ENCODE measurements at places on chromosomes 6 and 20.

DNA sequence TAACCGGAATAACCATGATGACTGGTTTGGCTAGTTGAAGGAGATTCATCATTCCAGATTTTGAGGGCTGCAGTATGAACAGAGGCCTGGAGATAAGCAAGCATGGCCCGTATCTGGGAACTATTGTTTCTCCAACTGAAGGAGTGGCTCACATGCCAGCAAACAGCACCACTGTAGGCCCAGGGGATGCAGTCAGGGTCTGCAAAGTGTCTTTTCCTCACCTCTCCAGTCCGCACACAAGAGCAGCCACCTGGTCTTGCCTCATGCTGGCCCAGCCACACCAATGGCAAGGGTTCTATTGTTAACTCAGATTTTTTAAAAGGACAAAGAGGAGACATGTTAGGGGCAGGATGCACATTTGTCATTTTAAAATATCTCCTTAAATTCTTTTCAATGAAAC lies 55.1 kb downstream of the KIZ start:
- no peak for DNase-seq

- peak; percentile 70 for DNase-seq
Measured at GRCh38 chr6:108650325-108650724, 89.6 kb downstream of the FOXO3 start.

DNA sequence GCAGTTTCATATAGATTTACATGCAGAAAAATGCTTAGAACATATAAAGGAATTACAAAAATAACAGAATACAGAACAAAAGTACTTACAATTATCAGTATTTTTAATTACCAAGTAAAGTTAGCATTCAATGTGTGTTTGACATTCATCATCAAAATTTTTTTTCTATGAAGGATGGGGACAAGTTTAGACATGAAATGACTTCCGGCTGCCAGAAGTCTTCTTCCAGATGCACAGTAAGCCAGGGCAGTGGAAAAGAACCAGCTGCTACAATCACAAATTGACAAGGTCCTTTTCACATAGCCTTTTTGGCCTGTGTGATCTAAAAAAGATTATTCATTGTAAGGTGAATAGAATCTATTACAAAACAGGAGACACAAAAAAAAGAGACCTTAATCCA lies 73.8 kb downstream of the HUS1B start:
- no peak for DNase-seq

DNA sequence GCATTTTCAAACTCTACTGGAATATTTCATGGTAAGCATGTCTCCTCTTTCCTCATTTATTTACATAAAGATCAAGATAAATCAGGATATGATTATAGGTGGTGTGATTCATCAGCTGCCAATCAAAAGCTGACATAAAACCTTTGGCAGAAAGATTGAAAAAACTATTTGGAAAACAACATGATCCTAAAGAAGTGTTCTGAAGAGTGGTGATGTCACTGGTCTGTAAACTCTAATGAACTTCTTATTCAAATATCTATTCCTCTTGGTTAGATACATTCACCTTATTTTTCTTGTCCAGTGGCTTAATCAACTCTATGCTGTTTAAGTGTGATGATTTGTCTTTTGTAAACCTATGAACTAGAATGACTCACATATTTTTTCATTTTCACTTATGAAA lies 535.5 kb upstream of the CITED2 start:
- DNase-seq, result no peak

- no peak for DNase-seq
Measured at GRCh38 chr20:35981969-35982368, 13.6 kb downstream of the CNBD2 start.

GRCh38 chr20:47773371-47773786 lies 11.9 kb downstream of the SULF2 start:
- no peak for DNase-seq

GRCh38 chr20:56429502-56429901 lies 17.4 kb downstream of the CASS4 start:
- no peak for DNase-seq

DNA sequence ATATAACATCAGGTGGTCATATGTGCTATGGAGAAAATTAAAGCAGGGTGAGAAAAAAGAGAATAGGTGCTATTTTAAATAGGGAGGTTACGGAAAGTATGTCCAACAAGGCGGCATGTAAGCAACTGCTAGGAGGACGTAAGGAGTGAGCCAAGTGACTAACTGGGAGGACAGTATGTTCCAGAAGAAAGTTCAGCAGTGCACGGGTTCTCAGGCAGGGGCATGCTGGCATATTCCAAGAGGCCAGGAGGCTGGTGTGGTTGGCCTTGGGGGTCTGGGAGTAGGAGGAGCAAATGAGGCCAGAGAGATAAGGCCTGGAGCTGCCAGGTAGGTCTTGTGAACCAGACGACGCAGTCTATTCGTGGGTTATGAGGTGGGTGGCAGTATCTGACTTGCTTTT lies 112.4 kb downstream of the ARMC2 start:
- no peak for DNase-seq

GRCh38 chr6:28558629-28559028 lies 32.9 kb downstream of the GPX5 start:
- DNase-seq, result no peak

- peak; percentile 28 for DNase-seq
Measured at GRCh38 chr20:25361287-25361683, 29.4 kb downstream of the ABHD12 start.

- DNase-seq, result no peak
Measured at GRCh38 chr20:24617757-24618450, 148.5 kb downstream of the SYNDIG1 start.

DNA sequence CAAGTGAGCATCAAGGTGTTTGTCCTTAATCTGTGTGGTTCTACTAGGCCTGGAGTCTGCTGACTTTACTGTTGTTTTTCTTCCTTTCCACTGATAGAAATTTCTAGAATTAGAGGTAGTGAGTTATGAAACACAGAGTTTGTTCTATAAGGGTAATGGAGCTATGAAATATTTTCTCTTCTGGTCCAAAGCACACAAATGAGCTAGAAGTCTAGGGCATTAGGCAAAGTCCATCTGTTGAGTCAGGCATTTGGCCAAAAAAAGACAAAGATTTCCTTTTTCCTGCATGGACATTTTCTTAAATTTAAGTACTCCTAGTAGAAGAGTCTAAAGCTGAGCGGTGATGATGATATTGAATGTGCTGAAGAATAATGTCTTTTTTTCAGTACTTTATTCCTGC lies 174.3 kb upstream of the STXBP5 start:
- DNase-seq, result no peak

GRCh38 chr20:34514897-34515483 lies 1.2 kb upstream of the DYNLRB1 start:
- no peak for DNase-seq

DNA sequence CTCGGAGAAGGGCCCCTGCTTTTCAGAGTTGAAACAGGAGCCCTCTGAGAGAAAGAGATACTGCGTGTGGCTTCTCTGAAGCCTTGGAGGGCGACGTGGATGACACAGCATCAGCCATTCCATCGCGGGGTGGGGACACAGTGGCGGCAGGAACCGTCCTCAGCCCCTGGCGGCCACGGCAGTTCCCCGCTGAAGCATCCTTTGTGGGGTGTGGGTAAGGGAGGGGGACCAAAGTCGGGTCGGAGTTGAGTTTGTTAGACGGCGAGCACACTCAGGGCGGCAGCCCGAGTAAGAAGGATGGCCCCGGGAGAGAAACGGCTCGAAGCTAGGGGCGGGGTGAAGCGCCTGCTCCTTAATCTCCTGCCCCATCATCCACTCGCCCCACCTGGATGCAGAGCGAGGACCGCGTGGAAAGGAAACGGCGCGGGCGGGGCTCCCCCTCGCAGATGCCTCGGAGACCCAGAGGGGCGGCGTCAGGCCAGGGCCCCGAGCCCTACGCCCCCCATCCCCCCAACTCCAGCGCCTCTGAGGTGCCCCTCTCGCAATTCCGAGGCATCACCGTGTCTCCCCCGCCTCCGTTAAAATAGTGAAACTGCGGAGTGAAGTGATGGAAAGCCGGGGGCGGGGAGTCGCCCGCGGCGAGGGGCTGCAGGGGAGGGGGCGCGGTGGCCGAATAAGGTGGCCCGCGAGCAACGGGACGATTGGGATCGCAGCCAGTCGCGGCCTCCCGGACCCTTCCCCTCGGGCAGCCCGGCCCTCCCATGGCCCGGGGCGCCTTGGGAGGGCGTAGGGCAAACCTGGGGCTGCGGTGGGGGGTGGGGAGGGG lies 796 bp upstream of the RREB1 start:
- DNase-seq, result no peak

GRCh38 chr20:21508230-21509078 lies 5.4 kb downstream of the NKX2-2 start:
- DNase-seq, result no peak

DNA sequence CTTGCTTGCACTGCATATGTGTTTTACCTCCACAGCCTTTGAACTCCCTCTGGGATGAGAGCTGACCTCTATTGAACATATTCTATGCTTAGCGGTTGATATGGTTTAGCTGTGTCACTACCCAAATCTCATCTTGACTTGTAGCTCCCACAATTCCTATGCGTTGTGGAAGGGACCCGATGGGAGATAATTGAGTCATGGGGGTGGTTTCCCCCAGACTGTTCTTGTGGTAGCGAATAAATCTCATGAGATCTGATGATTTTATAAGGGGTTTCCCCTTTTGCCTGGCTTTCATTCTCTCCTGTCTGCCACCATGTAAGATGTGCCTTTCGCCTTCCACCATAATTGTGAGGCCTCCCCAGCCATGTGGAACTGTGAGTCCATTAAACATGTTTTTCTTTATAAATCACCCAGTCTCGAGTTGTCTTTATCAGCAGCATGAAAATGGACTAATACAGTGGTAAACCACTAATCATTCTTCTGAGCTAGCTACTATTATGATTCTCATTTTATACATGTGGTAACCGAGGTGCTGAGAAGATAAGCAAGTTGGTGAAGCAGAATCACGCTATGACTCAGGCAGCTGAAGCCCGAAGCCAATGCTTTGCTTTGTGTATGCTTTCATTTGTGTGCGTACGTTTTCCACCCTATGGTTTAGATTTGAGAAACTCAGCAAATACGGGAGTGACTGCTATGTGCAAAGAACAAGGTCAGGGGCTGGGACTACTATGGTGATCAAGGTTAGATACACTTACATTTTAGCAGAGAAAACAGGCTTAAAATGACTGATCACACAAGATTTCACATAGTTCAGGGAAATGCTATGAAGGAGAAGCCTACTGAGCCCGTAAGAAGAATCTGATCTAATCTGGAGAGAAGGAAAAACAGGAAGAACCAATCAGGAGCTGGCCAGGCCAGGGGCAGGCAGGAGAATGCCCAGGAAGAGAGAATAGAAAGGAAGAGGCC lies 363.5 kb downstream of the ESR1 start:
- peak; percentile 2 for DNase-seq

DNA sequence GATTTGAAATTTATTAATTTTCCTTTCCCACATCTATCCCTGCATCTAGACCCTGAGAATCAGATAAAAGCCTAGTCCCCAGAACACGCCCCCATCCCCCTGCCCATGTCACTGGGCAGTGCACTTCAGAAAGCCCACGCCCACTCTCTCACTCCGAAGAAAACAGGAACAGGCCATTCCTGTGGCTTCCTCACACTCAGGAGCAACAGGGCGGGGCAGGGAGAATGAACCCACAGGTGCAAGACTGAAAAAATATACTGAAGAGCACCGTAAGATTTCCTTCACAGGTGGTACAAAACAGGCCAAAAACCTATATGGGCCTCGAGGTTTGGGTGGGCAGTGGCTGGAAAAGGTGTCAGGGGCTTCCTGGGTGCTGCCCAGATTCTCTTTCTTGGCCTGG lies 3.4 kb downstream of the OXT start:
- DNase-seq, result peak; percentile 75

DNA sequence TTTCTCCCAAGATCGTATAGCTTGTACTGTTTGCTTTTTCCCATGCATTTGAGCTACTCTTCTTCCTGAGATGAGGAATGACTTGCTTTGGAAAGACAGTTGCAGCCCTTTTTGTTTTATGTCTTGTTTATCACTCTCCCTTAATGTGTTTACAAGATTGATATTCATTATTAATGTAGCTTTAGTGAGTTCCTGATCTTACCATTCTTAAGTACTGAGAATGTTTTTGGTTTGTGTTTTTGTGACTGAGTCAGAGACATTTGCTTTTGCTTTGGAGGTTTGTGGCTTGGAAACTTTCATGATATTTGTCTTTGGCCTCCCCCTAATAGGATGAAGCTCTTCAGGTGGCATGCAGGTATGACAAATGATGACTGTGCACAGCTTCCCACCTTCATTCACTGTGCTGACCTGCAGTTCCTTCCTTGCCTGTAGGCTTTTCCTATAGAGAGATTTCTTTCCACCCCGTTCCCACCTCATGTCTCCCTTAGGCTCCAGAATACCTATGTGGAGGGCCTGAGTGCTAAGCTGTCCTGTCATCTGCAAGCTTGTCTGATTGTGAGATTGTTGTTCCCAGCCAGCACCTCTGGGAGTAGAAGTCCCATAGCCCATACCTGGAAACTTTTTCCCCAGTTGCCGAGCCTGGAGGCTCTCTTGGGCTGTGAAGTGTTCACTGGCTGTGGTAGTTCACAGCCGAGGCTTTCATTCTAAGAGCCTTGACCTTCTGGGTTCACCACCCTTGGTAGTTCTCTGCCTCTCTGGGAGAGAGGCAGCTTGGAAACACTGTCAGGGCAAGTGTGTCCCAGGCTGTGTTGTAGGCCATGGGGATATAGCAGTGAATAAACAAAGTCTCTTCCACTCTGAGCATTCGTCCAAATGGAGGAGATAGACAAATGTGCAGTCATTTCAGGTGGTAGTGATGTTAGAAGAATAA lies 27.1 kb downstream of the CDS2 start:
- peak; percentile 65 for DNase-seq

DNA sequence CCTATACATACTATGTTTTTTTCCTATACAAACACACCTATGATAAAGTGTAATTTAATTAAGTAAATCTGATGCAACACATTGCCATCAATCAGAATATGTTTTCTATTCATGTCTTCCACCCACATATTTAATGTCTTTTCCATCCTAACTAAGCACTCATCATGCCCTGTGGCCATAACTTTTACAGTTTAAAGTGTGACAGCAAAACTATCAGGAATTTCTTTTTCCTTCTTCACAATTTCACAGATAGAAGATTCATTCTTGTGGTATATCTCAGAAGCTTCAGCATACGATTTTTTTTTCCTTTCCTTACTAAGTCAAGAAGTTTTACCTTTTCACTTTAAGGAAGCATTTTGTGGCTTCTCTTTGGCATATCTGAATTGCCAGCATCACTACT lies 7.0 kb upstream of the BEND6 start:
- DNase-seq, result no peak

- DNase-seq, result no peak
Measured at GRCh38 chr20:61233590-61233989, 18.5 kb upstream of the CDH4 start.

- DNase-seq, result no peak
Measured at GRCh38 chr6:23293653-23294052, 724.3 kb downstream of the HDGFL1 start.

- no peak for DNase-seq
Measured at GRCh38 chr6:52544602-52545405, 32.1 kb downstream of the TRAM2 start.

- DNase-seq, result no peak
Measured at GRCh38 chr20:11492386-11492785, 425.3 kb upstream of the BTBD3 start.

- DNase-seq, result peak; percentile 3
Measured at GRCh38 chr20:22403632-22404361, 180.6 kb downstream of the FOXA2 start.

Data from PC-9 (cell line).